Temporal lobe (tissue), 4 donors: ENCODE measurements at places on chromosomes 6 and 20. TPM values are rescaled to one million over a fixed set of nuclear protein-coding genes. Genes with fewer than 3 reads are reported as not detected.

Gene SPATA25
- total RNA-seq: 0.25 TPM

Gene NUS1
- 34.7 TPM for total RNA-seq

Gene EYS
- total RNA-seq: 2.0 TPM

Gene SEMG1
- total RNA-seq: not detected

Gene DPPA5
- total RNA-seq: not detected

Gene TOP1
- total RNA-seq: 31.0 TPM

Gene CD93
- total RNA-seq: 11.3 TPM

Gene CFAP61
- total RNA-seq: 2.5 TPM

Gene CD83
- total RNA-seq: 17.5 TPM

Gene ZNF165
- total RNA-seq: 0.49 TPM

Gene FLRT3
- total RNA-seq: 46.0 TPM

Gene PRPH2
- total RNA-seq: 3.4 TPM

Gene HLA-DRB1
- 1.7 TPM for total RNA-seq
